ENCODE measurements at places on chromosomes 5 and 9.

DNA sequence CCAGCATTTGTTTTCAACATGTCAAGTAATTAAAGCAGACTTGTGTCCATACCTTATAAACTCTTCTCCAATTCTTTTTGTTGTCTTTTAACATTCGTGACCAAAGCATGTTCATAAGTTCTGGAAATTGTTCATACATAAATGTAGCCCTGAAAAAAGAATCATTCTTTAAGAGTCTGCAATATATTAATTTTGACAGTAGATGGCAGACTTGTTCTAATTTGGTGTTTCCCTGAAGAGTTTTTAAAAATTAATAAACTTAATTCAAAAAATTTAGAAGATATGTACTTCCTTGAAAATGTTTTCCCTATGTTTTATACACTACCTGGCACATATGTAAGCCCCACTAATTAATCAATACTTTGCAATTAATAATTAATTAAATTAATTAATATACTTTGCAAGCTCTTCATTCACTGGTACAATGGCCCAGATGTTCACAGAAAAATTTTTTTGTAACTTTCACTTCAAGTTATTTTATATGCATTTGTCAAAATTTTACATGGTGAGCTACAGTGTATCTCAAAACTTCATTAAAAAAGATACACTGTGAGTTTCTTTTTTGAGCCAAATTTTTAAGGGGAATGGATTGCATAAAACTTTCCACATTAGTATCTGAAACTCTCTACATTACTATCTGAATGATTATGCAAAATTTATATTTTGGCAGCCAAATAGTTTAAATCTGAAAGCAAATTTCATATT, 42.1 kb downstream of the CLINT1 start:
- no peak for DNase-seq

- DNase-seq: no peak
Measured at GRCh38 chr5:149567226-149567625, 14.1 kb upstream of the ARHGEF37 start.

DNA sequence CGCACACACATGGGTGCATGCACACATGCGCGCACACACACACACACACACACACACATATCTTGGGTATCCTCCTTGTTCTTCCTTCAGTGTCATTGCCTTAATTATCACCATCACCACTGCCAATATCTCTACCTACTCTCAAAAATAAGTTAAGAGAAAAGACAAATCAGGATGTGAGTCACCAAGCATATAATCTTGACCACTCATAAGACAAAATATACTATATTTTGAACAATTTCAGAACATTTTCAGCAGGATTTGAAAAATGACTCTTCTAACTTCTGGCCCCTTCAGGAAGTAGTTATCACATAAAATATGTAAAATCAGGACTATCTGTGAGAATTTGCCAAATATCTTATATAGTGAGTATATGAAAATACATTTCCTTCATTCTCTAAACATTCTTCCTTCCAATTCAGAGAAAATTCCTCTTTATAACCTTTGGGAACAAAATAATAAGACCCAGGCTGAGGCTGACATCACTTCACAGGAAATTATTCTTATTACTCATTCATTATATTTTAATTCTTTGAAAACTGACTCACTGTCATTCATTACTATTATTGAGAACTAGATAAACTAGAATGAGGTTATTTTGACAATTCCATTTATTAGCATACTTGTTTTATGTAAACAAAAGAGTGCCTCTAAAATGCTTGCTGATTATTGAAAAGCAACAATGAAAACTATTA, 772.0 kb upstream of the ACO1 start:
- no peak for DNase-seq

DNA sequence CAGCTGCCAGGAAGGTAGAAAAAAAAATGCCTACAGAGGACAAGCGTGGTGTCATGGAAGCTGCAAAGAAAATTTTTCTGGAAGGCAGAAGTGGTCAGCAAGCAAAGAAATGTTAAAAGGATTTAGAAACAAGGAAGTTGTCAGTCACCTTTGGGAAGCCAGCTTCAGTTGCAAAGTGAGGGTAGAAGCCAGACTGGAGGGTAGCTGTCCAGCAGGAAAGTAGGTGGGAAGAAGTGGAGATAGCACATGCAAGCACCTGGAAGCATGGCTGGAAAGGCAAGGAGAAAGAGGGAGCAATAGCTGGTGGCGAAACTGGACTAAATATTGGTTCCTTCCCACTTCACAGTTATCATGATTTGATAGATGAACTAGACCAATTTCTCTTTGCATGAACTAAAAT, 54.3 kb downstream of the ADRB2 start:
- DNase-seq: no peak

DNA sequence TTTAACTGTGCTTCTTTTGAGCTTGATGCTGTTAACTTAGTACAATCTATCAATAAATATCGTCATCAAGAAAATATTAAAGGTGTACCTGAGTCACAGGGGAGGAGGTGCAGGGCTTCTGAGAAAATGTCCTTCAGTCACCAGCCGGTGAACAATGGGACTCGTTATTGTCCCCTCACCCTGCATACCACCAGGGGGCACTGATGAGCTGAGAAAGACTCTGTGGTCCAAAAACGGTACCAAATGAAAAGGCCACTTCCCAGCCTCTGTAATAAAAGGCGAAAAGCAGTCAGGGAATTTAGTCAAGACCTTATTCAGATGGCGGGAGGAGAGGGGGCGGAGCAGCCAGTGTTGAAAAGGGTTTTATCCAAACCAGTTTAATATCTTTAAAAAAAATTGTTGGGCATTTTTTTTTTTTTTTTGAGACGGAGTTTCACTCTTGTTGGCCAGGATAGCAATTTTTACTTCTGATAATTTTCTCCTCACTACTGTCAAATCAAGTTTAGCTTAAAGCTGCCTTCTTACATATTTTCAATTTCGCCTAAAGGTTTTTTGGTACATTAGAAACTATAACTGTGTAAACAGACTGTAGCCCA, 271.9 kb upstream of the ADAMTS16 start:
- no peak for DNase-seq

DNA sequence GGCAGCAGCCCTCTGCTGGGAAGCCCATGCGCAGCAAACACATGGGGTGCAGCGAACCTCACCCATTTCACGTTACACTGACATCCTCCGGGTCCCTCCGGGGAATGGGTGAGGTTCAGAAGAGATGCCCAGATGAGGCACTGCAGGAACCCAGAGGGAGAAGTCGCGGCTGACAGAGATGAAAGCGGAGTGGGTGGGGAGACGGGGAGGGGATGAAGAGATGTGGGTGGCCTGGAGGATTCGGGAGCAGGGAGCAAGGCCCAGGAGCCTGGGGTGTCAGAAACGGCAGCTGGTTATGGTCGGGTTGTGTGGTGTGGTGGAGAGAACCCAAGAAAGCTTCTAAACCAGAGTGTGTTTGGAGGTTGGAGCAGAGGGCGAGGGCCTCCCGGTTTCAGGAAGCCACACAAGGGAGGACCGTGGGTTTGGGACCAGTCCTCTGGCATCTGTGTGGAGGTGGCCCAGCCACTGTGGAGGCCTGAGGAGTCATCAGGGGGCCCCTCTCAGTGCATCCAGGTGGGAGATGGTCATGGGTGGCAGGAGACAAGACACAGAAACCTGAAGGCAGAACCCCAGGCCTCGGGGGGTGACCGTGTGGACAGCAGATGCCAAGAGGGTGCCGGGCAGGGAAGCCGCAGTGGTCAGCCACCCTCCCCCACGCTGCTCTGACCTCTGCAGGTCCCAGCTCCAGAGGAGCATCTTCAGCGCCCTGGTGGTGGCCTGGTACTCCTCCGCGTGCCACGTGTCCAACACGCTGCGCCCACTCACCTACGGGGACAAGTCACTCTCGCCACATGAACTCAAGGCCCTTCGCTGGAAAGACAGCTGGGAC, 8.6 kb downstream of the UCK1 start:
- no peak for DNase-seq

- DNase-seq: no peak
Measured at GRCh38 chr5:94240596-94240992, 377.8 kb downstream of the KIAA0825 start.

DNA sequence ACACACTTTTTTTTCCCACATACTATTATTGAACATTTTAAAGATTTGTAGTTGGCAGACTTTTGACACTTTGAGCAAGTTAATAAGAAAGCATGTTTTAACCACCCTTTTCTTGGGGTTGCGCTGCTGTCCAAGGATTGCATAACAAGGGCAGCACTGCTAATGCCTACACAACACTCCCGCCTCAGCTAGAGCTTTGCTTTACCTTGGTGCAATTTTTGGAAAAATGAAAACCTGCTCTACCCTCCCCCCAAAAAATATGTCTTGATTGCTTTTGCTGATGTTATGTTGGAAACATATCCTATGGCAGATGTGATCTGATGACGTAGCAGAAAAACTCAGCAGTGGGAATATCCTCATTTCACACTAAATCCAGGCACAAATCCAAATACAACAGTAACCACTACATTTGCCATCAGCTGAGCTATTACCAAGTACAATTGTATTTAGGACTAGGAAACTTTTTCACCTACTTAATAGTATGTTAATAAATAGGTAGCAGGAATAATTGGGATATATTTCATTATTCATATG, 51.5 kb downstream of the UBE2R2 start:
- no peak for DNase-seq

DNA sequence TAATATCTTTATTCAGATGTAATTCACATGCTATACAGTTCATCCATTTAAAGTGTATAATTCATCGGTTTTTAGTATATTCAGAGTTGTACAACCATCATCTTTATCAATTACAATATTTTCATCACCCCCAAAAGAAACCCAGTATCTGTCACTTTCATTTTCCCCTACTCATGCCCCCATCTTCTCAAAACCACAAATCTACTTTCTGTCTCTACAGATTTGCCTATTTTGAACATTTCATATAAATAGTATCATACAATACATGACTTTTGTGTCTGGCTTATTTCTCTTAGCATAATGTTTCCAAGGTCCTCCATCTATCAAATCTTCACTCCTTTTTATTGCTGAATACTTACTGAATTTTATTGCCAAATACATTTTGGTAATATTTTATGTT, 305.1 kb upstream of the SGCD start:
- DNase-seq: no peak
